ENCODE measurements at places on chromosomes 13 and 19. TPM values are rescaled to one million over a fixed set of nuclear protein-coding genes. Genes with fewer than 3 reads are reported as not detected.

DNA sequence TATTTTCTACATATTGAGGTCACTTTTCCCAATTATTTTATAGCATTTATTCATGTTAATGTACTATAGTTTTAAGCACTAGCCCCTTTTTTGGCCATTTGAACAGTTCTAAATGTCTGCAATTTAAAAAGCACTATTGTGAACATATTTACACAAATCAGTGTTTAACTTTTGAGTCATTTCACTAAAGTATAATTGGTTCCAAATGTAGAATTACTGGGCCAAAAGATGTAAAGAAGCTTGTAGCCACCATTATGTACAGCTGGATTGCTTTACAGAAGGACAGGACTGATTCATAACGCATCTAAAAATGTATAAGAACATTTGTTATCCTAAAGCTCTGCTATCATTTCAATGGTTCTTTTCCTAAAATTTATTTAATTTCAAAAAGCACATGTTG lies 16.6 kb upstream of the ATP12A start:
- H3K4me1 ChIP-seq = no peaks in the 10 kb centered on the region
- H3K36me3 ChIP-seq = no peaks in the 10 kb centered on the region
- no peak overlapping the region for H3K27ac ChIP-seq
- DNase-seq = no peak
- no peak overlapping the region for H3K4me3 ChIP-seq
- H3K27me3 ChIP-seq = peaks cover 4% of the 10 kb centered on the region

DNA sequence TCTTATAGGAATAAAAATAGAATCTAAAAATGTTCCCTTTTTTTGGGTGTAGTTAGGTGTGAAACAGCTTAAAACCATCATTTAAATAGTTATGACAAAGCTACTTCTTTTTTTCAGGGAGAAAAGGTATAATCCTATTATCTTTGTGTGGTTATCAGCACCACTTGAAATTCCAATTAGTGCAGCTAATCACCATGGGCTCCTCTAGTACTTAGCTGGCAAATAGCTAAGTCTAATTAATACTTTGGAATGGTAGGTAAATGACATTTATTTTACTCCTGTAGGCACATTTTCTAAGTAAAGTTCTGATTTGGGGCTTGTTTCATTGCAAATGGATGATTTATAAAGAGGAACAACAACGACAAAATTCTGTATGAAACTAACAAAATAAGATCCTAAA lies 132.6 kb downstream of the OLFM4 start:
- no peaks in the 10 kb centered on the region for H3K4me1 ChIP-seq
- no peaks in the 10 kb centered on the region for H3K27me3 ChIP-seq
- no peak overlapping the region for H3K27ac ChIP-seq
- H3K36me3 ChIP-seq = no peaks in the 10 kb centered on the region
- H3K4me3 ChIP-seq = no peak overlapping the region

DNA sequence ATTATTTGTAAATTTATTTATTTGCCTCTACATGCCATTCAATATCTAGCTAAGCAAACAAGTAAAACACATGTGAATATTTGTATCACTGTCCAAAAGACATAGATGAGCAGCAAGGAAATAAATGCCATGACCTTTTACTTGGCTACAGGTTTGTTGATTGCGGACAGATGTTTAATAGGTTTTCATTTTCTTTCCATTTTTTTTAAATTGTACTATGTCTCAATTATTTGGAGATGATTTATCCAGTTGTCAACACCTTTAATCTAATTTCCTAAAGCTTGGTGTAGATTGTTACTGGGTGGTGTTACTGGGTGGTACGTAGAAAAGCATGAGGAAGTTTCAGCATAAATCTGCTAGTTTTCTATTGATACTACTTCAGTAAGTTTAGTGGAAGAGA lies 560.6 kb upstream of the SPRY2 start:
- H3K36me3 ChIP-seq = no peaks in the 10 kb centered on the region
- no peaks in the 10 kb centered on the region for H3K4me1 ChIP-seq
- DNase-seq = no peak
- H3K27ac ChIP-seq = no peak overlapping the region

Gene B9D2
- 26.8 TPM for total RNA-seq

- DNase-seq = no peak
- H3K27me3 ChIP-seq = no peaks in the 10 kb centered on the region
- no peaks in the 10 kb centered on the region for H3K36me3 ChIP-seq
- H3K4me1 ChIP-seq = no peaks in the 10 kb centered on the region
- no peak overlapping the region for H3K27ac ChIP-seq
- H3K4me3 ChIP-seq = no peak overlapping the region
Measured at GRCh38 chr13:47673009-47673850, 327.8 kb downstream of the SUCLA2 start.

Gene ITM2B
- 539 TPM for total RNA-seq

GRCh38 chr19:47723581-47723940 lies 10.3 kb downstream of the EHD2 start:
- no peak overlapping the region for H3K4me3 ChIP-seq
- H3K27me3 ChIP-seq = peaks cover 49% of the 10 kb centered on the region
- H3K27ac ChIP-seq = no peak overlapping the region
- DNase-seq = no peak
- peaks cover 2% of the 10 kb centered on the region for H3K4me1 ChIP-seq

DNA sequence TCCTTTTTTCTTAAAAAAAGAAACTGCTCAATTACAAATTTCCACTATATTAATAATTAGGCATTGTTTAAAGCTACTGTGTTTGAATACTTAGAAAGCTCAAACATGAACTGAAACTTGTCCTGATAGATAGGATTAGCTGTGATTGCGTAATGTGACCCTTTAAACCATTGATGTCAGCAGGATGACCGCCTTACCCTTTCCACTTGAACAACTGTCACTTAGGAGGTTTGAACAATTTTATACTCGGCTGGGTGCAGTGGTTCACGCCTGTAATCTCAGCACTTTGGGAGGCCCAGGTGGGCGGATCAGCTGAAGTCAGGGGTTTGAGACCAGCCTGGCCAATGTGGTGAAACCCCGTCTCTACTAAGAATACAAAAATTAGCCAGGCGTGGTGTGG lies 2.9 kb downstream of the LAMP1 start:
- H3K4me1 ChIP-seq = peaks cover 42% of the 10 kb centered on the region
- DNase-seq = no peak
- H3K36me3 ChIP-seq = peaks cover 5% of the 10 kb centered on the region

DNA sequence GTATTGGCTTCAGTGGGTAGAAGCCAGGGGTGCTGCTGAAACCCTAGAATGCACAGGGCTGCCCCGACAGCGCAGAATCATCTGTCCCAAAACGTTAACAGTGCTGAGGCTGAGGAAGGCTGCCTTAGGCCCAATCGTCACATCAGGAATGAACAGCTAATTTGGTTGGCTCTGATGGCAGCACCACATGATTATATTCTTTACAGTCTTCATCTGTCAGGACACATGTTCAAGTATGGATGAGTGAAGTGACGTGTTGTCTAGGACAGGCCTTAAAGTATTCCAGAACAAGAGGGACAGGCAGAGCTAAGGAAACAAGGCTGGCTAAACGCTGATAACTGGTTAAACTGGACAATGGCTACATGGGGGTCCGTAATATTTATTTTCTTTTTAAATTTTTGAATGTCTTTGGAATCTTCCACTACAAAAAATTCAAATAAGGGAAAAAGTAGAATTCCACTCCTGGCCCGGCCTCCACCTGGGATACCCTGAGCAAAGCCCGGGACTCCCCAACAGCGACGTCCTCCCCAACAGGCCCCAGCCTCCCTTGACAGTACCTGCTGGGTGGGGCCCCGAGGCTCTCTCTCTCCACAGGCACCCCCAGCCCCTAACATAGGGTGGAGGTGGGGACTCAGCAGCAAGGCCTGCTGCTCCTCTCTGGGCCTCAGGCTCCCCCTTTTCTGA lies 14.8 kb upstream of the CCNP start:
- no peaks in the 10 kb centered on the region for H3K4me1 ChIP-seq
- H3K27ac ChIP-seq = no peak overlapping the region
- H3K4me3 ChIP-seq = no peak overlapping the region

Gene CNMD
- total RNA-seq = not detected

DNA sequence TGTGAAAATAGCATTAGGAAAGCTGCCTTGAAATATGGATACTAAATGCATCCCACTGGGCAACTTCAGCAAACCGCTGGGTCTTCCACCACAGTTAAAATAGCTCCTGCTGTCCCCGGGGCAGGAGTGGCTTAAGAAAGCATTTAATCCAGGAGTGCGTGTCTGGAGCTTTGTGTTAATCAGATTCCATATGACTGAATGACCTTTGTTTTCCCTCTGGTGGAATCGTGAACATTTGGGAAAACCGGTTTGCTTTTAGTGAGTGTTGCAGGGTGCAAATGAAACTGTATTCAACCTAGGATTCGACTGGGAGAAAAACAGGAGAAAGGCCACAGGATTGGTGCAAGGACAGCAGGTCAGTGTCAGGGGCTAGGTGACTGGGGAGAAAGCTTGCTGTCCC lies 237.6 kb upstream of the MAB21L1 start:
- no peak for DNase-seq
- no peaks in the 10 kb centered on the region for H3K36me3 ChIP-seq
- H3K27me3 ChIP-seq = no peaks in the 10 kb centered on the region
- no peaks in the 10 kb centered on the region for H3K4me1 ChIP-seq
- H3K27ac ChIP-seq = no peak overlapping the region

DNA sequence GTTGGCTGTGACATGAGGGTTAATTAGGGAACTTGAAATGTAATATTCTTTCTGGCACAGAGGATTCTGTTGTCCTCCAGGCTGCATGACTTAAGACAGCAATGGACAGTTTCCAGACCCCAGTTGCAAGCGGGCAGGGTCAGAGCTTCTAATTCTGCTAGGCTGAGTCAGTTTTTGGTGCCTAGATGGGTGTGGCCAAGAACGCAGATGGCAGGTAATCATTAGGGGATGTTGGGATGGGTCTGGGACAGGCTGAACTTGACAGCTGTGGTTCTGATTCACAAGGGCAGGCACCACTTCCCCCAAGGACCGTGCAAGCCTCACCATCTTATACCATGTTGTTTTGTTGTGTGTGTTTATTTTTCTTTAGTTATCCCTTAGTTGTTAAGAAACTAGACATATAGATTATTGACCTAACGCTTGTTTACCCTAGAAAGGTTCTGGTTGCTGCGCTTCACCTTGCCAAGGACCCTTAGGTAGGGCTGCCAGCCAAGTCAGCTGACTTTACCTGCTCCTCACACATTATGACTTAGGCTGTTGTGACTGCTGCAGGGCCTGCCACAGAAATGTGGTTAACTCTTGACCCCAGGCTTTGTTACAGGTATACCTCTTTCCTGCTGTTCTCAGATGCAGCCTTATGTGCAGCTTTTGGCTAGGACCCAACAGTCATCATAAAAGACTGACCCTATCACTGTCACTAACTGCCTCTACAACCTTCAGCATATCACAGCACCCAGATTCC lies 117.7 kb upstream of the KLF12 start:
- peaks cover 42% of the 10 kb centered on the region for H3K4me1 ChIP-seq
- H3K27me3 ChIP-seq = no peaks in the 10 kb centered on the region
- H3K27ac ChIP-seq = peak overlapping the region; percentile 35
- peaks cover 1% of the 10 kb centered on the region for H3K36me3 ChIP-seq
- no peak overlapping the region for H3K4me3 ChIP-seq

Gene FCAR
- not detected for total RNA-seq

Gene DCT
- total RNA-seq = 0.25 TPM

GRCh38 chr19:5967994-5968430 lies 9.9 kb downstream of the RANBP3 start:
- H3K4me1 ChIP-seq = peaks cover 49% of the 10 kb centered on the region
- DNase-seq = peak; percentile 64
- H3K4me3 ChIP-seq = peak overlapping the region; percentile 26
- H3K27ac ChIP-seq = no peak overlapping the region
- H3K27me3 ChIP-seq = no peaks in the 10 kb centered on the region

Gene AZU1
- 0.30 TPM for total RNA-seq

DNA sequence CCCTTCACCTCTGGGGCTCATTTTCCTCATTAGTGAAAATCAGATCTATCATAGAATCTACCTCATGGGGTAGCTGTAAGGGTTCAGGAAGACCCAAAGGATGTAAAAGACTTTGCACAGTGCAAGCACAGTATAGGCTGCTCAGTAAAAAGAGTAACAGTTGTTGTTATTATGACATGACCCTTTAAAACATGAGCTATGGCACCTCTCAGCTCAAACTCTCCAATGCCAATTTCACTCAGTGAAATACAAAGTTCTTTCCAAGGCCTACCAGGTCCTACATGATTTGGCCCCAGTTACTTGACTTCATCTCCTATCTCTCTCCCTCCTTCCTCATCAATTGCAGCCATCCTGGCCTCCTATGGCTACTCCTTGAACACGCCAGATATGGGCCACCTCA lies 4.9 kb downstream of the SMG9 start:
- H3K36me3 ChIP-seq = peaks cover 63% of the 10 kb centered on the region
- H3K4me3 ChIP-seq = no peak overlapping the region
- H3K27ac ChIP-seq = no peak overlapping the region
- H3K4me1 ChIP-seq = peaks cover 36% of the 10 kb centered on the region
- no peak for DNase-seq

Gene MYBPC2
- total RNA-seq = not detected

- no peak overlapping the region for H3K4me3 ChIP-seq
- no peak overlapping the region for H3K27ac ChIP-seq
- peaks cover 16% of the 10 kb centered on the region for H3K4me1 ChIP-seq
Measured at GRCh38 chr19:54523403-54523802, 20.8 kb downstream of the LAIR2 start.

Gene SERTAD1
- total RNA-seq = 11.8 TPM

- H3K27ac ChIP-seq = peak overlapping the region; percentile 28
- H3K4me1 ChIP-seq = peaks cover 33% of the 10 kb centered on the region
- no peaks in the 10 kb centered on the region for H3K36me3 ChIP-seq
- no peak overlapping the region for H3K4me3 ChIP-seq
- H3K27me3 ChIP-seq = no peaks in the 10 kb centered on the region
Measured at GRCh38 chr19:35085947-35086346, 29.7 kb upstream of the FXYD3 start.

Gene PEX11G
- 0.35 TPM for total RNA-seq

DNA sequence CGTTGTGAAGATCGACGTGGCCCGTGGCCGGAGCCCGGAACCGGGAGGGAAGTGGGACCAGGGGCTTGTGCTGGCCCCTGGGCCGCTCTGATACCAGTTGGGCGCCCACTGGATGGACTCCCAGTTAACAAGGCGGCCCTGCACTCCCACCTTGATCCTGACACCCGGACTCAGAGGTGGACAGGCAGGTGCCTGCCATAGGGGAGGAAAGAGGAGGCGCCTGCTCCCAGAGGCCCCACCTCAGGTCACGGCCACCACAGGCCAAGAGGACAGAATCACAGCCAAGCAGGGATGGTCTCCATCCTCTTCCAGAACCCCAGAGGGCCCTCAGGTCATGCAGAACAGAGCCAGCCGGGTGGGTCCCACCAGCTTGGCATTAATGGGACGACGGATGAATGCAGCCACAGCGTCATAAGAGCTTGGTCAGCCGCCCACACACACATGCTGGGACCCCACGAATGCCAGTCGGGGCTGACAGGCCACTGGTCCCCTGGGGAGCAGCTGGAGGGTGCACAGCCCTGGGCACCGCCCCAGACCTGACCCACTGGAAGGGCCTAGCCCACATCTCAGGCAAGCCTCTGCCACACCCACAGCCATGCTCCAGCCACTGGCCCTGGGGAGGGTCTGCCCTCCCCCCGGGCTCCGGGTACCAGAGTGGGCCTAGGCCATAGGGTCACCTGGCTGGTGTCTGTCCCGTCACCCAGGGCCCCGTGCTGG lies 9.6 kb upstream of the KLF16 start:
- peaks cover 27% of the 10 kb centered on the region for H3K36me3 ChIP-seq
- H3K4me3 ChIP-seq = no peak overlapping the region
- no peaks in the 10 kb centered on the region for H3K27me3 ChIP-seq
- H3K27ac ChIP-seq = peak overlapping the region; percentile 12
- H3K4me1 ChIP-seq = peaks cover 17% of the 10 kb centered on the region

GRCh38 chr19:18684642-18684993 lies 1.1 kb downstream of the CRTC1 start:
- H3K36me3 ChIP-seq = no peaks in the 10 kb centered on the region
- no peak overlapping the region for H3K4me3 ChIP-seq
- peaks cover 2% of the 10 kb centered on the region for H3K27me3 ChIP-seq
- peaks cover 9% of the 10 kb centered on the region for H3K4me1 ChIP-seq
- DNase-seq = no peak
- no peak overlapping the region for H3K27ac ChIP-seq

Measured in T-cell (primary cell).